ENCODE measurements at places on chromosomes 5 and 9.
A peak's percentile ranks its signal among the peaks of the same experiment; 100 is the strongest.

DNA sequence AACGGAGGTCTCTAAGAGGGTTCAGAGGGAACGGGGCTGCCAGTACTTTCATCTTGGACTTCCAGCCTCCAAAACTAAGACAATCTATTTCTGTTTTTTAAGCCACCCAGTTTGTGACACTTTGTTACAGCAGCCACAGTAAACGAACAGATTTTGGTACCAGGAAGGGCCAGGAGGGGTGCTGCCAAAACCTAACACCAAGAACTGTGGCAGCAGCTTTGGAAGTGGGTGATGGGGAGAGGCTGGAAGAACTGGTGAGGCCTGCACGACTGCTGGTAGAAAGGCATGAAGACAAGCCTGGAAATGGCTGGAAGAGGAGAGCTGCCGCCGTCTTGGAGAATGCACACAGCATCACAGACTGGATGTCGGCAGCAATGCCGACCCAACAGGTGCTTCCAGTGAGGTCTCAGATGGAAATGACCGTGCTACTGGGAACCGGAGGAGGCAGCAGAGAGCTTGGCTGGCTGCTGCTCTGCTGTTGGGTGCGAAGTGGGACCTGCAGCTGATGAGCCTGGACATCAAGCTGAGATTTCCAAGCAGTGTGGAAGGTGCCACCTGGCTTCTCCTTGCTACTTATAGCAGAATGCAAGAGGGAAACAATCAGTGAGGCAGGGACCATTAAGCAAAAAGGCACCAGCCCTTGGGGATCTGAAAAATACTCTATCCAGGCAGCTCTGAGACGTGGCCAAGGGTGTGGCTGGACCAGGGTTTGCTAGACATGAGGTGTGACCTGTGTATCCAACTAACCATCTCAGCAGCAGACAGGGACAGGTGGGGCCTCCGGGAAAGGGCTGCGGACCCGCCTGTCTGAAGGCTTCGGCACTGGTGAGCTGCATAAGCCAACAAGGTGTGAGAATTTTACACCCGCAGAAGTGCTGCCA, 4.7 kb upstream of the TMEM210 start:
- DNase-seq, result no peak

DNA sequence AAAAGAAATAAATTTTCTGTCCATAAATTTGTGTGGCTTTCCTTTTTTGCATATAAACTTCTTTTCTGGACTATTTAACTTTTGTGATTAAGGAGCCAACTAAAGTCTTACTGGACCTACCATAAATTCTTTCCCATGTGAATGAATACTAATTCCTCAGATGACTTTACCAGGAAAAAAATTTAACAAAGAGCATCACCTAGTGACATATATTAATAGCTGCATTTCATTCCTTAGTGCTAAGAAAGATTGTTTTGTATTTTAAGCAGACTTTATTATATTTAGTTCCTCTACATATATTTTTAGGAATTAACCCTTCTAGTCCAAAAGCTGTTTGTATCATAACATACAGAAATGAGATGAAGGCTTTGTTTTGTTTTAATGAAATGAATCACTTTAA, 64.4 kb downstream of the C9orf85 start:
- no peak for DNase-seq

GRCh38 chr9:758146-758545, 83.4 kb upstream of the DMRT1 start:
- no peak for DNase-seq

DNA sequence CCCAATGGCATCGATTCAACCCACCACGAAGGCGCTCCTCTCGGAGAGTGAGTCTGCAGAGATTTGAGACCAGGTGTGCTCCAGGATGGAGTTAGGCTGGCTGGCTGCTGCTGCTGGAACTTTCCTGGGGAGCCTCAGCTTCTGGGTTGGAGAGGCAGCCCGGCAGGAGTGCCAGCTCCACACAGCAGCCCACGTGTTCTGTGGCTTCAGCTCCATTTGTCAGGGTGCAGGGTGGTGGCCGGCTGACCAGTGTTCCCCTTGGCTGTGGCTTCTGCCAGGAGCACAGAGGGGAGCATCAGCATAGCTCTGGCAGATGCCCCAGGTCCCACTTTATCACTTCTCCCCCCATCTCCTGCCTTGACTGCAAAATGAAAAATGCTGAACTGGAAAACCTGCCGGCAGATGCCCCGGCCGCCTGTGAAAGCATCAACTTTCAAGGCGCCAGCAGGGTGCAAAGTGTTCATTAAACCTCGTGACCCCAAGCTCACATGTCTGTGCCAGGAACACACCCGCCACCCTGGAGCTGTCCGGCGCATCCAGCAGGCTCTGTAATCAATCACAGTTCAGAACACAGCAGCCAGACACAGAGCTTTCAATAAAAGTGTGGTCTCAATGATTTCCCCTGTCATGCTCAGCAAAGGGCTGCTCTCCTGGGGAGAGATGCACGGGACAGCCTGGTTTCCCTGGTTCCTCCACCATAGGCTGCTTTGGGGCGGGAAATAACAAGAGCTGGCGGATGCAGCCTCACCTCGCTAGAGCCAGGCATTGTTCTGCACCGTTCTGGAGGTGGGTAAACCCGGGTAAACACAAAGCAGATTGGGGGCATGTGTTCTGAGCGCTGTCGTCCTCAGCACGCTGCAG, 53.2 kb downstream of the TRIP13 start:
- DNase-seq, result no peak

- DNase-seq, result no peak
Measured at GRCh38 chr5:88557131-88557530, 288.5 kb upstream of the TMEM161B start.

DNA sequence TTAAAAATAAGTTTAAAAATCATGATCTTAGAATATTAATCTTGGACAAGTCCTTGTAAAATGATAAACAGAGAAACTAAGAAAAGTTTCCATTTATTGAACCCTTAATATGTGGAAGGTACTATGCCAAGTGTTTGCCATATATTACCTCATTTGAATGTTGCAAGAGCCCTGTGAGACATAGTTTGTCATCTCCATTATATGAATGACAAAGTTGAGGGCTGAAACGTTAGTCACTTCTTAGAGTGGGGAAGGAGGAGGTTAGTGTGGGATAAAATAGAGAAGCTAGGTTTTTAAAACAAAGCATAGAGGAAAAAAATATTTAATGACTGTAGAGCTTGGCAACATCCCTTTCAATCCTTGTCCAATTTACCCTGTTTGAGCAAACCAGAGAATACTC, 2.0 kb downstream of the TNC start:
- DNase-seq, result no peak

- DNase-seq, result peak; percentile 58
Measured at GRCh38 chr9:93183663-93184431, at the start of gene WNK2. WNK2 (plus strand) TSS chr9:93184139; CDS start chr9:93184930, 791 bp downstream.

GRCh38 chr5:55347786-55348185, 40.0 kb downstream of the MTREX start:
- no peak for DNase-seq

DNA sequence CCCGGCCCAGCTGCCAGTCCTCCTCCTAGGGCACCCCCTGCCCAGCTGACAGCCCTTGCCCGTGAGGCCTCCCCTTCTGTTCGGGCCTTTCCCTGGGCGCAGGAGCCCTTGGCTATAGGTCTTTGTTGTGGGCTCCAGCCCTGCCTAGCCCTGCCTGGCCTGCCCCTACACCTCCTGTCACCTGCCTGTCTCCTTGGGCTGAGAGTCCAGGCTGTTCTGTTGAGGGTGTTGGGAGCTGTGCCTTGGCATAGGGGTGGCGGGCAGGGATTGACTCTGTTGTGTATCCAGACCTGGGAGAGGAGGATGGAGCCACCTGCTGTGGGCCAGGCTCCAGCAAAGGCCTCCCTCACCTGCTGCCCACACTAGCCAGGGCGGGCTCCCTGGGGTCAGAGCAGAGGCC, 11.6 kb downstream of the FCN2 start:
- no peak for DNase-seq

- peak; percentile 41 for DNase-seq
Measured at GRCh38 chr5:160506006-160507004, 84.7 kb downstream of the PTTG1 start.

- DNase-seq, result no peak
Measured at GRCh38 chr5:59393585-59394420, 499.7 kb downstream of the PDE4D start.

DNA sequence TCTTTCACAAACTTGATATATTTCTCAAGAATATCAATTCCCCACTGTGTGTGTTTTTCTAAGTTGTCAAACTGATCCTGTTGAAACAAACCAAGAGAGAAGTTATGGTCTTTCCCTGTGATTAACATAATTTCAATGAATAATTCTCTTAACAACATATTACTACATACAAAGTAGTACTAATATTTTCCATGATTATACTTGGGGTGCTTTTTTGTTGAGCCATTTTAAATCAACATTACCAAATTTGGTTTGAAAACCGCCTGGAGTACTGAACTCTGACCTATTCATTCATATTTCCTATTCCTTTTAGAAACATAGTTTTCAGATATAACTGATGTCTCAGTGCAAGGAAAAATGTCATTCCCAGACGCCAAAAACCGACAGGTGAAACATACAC, 48.1 kb downstream of the FNBP1 start:
- DNase-seq, result no peak

DNA sequence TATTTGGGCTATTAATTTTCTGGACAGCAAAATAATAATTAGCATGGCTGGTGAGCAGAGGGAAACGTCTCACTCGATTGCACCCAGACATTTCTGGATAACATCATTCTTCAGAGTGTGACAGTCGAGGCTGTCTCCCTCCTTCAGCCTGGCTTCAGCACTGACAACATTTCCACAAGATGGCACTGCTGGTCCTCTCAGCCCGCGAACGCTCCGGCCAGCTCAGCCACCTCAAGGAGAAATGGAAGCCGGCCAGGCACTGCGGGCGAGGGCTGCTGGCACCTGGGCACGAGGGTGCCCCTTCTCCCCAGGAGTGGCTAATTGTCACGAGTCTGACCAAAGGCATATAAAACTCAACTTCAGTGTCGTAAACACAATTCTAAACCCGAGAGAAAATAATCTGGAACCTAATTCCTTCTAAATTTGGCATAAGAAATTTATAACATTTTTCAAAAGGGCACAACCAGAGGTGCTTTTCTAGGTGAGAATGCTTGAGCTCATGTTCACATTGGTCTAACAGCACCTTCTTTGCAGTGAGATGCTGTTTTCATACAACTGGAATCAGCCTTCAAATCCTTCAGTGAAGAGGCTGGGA, 65.9 kb downstream of the DAP start:
- no peak for DNase-seq

Data from GM12892 (cell line).